ENCODE measurements at places on chromosomes 3 and 15. TPM values are rescaled to one million over a fixed set of nuclear protein-coding genes. Genes with fewer than 3 reads are reported as not detected.

CPNE9 gene
- total RNA-seq: not detected

DAG1 gene
- total RNA-seq: 47.7 TPM

GOLGA8R gene
- total RNA-seq: 0.34 TPM

CHMP2B gene
- total RNA-seq: 56.4 TPM

Measured in foreskin keratinocyte (primary cell).